Left renal pelvis (tissue), 4 donors: ENCODE measurements at places on chromosomes 2 and 18. TPM values are rescaled to one million over a fixed set of nuclear protein-coding genes. Genes with fewer than 3 reads are reported as not detected.

- no peak for DNase-seq
Measured at GRCh38 chr18:44464398-44465180, 216.1 kb upstream of the SETBP1 start.

- no peak for DNase-seq
Measured at GRCh38 chr2:175363699-175364098, 182.2 kb upstream of the ATP5MC3 start.

- no peak for DNase-seq
Measured at GRCh38 chr2:157836531-157836930, 39.6 kb downstream of the ACVR1 start.

DNA sequence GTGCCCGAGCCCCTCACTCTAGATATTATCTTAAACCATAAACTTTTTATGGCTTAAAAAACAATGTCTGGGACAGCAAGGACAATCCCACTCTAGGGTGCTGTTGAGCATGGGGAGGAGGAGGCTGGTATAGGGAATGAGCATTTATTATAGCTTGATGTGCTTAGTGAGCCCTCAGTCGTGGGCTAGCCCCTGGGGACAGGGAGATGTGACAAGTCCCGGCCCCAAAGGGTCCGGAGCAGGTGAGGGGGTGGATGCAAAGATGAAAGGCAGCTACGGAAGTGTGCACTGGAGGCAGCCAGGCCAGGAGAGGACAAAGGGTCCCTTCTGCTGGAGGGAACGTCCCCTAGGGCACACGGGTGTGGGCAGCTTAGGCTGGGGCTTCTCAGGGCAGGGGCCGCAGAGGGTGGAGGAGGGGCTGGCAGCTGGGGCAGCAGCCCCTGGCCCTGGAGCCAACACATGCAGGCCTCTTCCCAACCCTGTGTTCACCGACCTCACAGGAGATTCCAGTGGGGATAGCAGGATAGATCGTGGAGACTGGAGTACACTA, 106.3 kb upstream of the GPC1 start:
- DNase-seq: no peak

DNA sequence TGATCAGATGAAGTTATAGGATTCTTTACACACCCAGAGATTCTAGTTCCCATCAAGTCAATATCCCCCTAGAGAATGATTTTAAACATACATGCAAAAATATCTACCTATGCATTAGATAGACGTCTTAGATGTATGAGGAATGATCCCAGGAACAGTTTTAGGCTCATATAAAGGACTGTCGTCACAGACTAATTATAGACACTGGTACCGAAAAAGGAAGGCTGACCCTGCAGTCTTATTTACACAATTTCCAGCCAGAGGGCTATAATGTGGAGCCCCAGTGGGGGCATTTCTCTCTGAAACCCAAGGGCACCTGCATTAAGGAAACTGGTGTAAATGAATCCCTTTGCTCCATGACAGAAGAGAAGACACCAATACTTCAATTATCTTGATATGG, 170.4 kb downstream of the ZNF521 start:
- DNase-seq: no peak

- DNase-seq: no peak
Measured at GRCh38 chr2:200860092-200860795, 4.2 kb downstream of the CLK1 start.

DNA sequence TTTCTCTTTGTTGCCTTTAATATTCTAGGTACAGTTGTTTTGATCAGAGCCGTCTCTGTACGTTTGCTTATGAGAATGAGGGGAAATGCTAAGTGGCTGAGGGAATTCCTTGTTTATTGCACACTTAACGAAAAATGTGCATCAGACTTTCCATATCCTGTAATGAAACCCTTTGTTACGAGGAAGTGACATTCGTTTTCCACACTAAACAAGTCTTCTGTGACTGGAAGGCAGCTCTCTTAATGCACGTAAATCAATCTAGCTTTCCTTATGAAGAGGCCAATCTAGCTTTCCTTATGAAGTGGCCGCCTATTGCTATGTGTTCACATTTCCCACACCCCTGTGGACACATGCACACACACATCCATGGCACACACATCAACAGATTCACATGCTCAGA, 186.2 kb downstream of the SNTG2 start:
- no peak for DNase-seq

Gene CHMP3
- polyA plus RNA-seq: 149 TPM

Gene GALR1
- polyA plus RNA-seq: 0.12 TPM
